ENCODE measurements at places on chromosomes 13 and 19.
A peak's percentile ranks its signal among the peaks of the same experiment; 100 is the strongest.

GRCh38 chr19:29492769-29493168 lies 33.0 kb upstream of the VSTM2B start:
- DNase-seq: no peak

GRCh38 chr13:49410477-49410876 lies 33.4 kb downstream of the CAB39L start:
- DNase-seq: no peak

GRCh38 chr13:112931028-112931934 lies 37.7 kb upstream of the MCF2L start:
- DNase-seq: no peak

DNA sequence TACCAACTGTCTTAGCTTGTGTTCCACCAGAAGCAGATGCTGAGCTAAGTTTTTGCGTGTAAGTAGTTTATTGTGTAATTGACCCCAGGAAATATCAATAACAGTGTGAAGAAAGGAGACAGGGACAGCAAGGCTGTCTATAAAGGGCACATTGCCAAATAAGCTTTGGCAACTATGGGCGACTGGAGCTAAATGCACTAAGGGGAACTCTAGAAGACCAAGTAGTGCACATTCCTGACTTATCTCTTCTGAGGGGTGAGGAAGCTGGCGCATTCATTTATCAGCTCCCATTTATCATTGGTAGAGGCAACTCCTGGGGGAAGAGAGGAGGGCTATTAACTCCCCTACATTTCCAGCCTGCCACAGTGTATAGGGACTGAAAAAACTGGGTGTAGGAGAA lies 135.0 kb downstream of the DLEU7 start:
- peak; percentile 70 for DNase-seq

- peak; percentile 76 for DNase-seq
These were observed 14.7 kb upstream of the SIGLEC6 start for GRCh38 chr19:51546107-51546649.

GRCh38 chr19:45267296-45267695 lies 16.2 kb downstream of the MARK4 start:
- no peak for DNase-seq

DNA sequence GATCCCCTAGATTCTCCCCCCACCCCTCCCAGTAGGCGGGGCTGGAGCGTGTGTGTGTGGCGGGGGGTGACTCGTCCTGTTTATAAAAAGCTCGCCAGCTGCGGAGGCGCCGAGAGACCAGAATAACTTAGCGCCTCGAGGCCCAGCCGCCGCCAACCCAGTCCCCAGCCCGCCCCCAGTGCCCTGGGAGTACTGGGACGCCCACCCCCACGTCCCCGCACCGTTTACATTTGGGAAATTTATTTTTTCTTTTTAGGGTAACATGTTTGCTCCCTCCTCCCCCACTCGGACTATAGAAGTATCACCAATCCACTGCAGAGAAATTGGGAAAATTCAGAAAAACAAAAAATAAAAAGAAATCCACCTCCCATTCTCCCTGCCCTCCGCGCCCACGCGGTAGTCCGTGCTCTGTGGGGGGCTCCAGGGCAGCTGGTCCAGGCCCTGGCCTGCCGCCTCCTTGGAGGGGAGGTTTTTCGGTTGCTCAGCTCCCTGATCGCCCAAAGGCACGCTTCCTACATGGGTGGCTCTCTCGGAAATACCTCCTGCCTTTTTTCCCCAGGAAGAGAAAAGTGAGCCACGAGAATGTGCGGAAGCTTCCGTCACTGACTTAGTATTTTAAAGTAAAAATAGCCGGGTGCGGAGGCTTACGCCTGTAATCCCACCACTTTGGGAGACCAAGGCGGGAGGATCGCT lies 1.5 kb upstream of the RAB3A start:
- peak; percentile 63 for DNase-seq

DNA sequence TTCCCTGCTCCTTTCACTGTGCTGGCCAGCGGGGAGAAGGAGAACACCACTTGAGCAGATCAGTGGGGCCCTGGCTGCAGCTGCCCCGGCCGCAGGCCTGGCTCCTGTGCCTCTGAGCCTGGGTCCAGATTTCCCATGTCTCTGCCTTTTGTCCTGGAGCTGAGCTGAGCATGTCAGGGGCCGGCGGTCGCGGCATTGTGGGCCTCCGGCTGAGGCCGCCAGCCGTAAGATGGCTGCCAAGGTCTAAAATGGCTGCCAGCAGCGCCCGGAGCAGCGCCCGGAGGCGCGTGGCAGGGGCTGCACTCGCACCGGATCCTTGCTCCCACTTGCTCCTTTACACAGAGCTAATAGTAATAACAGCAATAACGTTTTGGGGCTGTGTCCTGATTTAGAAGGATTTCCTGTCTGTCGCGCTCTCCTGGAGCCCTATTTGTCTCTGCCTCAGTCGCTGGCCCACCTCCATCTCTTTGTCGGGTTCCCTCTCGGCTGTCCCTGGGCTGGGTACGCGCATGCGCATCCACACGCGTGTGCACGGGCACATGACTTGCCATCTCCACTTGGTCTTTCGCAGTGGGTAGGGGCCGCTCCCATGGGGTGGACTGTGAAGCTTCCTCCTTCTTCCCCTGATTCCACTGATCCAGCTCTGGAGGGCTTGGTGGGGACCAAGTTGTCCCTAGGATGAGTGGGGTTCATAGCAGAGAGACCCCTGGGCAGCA lies 32.1 kb downstream of the LYL1 start:
- no peak for DNase-seq

DNA sequence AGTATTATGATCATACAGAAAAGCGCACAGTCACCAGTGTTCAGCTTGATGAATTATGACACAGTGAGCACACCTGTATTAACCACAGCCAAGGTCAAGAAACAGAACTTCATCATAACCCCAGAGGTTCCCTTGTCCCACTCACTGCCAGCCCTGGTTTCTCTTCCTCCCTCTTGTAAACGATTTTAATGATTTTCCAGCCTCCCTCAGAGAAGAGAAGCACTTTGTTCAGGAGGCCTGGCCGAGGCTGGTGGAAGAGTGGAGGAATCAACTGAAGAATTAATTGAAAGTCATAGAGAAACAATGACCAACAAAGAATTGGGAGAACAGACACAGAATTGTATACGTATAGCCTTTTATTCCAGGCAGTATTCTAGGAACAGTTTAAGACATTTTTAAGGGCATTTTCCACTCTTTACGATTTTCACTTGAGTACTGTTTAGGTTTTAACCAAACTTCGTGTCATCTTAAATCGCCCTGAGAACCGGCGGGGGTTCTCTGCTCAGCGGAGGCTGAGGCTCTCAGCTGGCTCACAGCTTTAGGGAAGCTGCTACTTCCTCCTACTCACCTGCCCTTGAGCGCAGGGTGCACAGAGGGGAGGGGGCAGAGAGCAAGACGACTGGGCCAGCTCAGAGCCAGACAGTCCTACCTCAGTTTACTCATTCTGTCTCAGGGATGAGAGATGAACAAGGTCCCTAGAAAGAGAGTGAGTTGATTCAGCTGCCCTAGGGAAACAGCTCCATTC lies 108.6 kb downstream of the AKAP11 start:
- peak; percentile 65 for DNase-seq

DNA sequence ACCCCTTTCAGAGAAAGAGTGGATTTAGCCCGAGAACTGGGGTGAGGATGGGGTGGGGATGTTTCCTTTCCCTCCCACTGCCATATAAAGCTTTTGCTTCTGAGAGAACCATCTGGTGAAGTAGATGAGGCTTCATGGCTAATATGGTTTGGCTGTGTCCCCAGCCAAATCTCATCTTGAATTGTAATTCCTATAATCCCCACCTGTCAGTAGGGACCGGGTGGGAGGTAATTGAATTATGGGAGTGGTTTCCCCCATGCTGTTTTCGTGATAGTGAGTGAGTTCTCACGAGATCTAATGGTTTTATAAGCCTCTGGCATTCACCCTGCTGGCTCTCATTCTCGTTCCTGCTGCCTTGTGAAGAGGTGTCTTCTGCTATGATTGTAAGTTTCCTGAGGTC lies 270.9 kb downstream of the LMO7 start:
- DNase-seq: no peak

DNA sequence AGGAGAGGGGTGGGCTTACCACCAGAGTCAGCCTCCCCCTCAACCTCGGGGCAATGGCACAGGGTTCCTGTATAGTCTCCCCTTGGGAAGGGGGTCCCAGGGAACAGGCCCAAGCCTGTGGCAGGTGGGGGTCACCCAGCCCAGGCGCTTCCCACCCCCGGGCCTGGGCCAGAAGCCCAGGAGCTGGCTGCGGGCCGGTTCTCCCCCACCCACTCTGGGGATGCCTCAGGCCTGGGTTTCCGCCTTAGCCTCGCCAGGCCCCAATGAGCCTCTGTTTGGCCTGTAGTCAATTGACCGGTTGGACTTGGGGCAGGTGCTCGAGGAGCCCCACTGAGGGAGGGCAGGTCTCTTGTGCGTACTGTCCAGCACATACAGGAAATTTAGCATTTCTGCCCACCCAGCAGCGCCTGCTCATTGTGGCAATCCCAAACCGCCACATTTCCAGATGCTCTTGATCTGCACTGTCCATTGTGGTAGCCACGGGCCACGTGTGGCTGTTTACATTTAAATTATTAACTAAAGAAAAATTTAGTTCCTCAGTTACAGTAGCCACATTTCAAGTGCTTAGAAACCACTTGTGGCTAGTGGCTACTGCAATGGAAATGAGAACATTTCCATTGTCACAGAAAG lies 9.9 kb downstream of the LYL1 start:
- peak; percentile 80 for DNase-seq

DNA sequence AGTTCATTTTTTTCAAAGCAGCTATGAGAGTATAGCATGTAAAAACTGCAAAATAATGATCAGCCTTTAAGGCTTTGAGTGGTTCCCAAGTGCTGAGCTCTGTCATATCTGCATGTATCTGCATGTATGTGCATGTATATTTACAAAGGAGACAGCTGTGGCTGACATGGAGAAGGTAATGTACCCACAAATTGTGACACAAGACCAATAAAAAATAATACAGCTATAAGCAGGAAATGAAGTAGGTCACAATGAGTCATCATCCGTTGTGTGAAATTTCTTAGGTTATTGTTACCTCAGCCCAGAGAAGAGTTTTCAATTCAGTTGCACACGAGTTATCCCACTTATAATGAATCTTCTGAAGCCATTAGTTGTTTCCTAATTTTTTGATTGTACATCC lies 60.9 kb upstream of the MED4 start:
- DNase-seq: peak; percentile 73

- DNase-seq: no peak
These were observed 1047.5 kb upstream of the SPRY2 start for GRCh38 chr13:81388400-81388799.

DNA sequence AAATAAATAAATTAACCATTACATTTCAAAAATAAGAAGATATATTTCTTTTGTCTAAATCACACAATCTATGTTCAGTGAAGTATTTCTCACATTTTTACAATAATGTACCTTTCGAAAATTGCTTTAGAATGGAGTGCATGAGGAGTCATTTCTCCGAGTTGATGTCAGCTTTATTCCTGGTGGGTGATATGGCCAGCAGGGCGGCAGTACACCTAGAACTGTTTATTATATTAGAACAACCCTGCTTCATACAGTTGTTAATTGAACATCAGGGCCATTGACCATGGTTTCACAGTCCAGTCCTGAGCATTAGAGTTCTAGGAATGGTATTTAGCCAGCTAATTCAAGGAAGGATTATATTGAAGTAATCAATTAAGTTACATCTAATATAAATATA lies 696.3 kb upstream of the SLC10A2 start:
- DNase-seq: no peak

GRCh38 chr19:2300533-2300932 lies 7.4 kb downstream of the LINGO3 start:
- no peak for DNase-seq

DNA sequence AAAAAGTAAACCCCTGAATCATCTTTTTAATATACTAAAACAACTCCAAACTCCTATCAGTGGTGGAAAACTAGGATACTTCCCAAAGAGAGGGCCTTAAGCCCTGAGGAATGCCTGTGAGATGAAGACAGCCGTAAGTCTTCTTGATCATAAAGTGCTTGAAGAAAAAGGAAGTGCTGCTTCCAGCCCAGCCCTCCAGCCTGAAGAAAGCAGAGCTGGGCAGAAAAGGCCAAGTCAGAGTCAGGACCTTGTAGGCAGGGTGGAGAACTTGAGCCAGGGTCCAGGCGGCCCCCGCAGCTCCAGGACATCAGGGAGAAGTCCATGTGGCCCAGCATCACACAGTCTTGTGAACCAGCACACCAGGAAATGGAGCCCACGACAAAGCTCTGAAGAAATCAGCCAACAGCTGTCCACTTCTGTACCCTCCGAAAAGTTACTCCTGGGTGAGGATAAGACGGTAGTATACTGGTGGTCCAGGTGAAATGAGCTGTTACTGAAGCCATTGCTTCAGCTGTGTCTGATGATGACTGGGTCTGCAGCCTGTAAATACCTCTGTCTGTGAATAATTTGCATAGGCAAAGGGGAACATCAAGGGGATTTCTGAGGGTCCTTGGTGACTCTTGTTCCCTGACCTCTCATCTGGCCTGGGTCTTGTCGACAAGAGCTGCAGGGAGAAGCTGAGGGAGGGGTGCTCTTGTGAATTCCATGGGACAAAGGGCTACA lies 18.7 kb upstream of the CRYL1 start:
- DNase-seq: peak; percentile 49

DNA sequence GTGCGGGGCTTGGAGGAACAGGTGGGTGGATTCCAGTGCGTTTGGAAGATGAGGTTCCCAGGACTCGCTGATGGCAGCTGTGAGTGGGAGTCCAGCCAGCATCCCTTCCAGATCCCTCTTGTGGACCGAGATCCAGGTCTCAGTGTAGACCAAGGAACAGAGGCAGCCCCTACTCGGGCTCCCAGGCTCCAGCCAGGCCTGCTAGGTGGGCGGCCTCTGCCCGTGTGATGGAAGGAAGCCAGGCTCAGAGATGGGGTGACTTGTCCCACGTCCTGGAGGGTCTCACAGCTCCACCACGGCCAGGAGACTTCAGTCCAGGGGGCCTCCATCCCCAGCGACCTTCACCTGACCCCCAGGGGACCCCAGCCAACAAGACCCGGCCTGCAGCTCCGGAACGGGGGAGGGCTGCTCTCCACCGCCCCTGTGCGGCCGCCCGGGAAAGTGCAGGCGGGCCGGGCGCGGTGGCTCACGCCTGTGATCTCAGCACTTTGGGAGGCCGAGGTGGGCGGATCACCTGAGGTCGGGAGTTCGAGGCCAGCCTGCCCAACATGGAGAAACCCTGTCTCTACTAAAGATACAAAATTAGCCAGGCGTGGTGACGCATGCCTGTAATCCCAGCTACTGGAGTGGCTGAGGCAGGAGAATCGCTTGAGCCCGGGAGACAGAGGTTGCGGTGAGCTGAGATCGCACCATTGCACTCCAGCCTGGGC lies 729 bp upstream of the MADCAM1 start:
- DNase-seq: no peak
